ENCODE measurements at places on chromosomes 7 and 10.
A peak's percentile ranks its signal among the peaks of the same experiment; 100 is the strongest.

GRCh38 chr10:61166065-61166464 is 222.1 kb upstream of the RHOBTB1 start:
- DNase-seq = no peak

- DNase-seq = no peak
Observed at GRCh38 chr7:105452085-105452484, 63.4 kb upstream of the SRPK2 start.

DNA sequence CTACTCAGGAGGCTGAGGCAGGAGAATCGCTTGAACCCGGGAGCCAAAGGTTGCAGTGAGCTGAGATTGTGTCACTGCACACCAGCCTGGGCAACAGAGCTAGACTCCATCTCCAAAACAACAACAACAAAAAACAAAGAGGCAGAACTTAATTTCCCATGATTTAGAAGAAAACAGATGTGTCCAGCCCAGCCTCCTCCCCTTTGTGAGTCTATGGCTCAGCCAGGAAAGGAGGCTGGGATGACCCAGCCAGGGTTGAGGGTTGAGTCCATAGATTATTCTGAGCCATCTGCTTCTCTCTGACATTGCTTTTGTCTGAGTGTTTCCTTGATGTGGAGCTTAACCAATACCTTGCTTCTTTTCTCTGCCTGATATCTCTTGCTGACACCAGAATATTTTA is 994.1 kb downstream of the TYW1 start:
- no peak for DNase-seq

GRCh38 chr7:30475580-30475979 is 3.0 kb downstream of the NOD1 start:
- DNase-seq = no peak

DNA sequence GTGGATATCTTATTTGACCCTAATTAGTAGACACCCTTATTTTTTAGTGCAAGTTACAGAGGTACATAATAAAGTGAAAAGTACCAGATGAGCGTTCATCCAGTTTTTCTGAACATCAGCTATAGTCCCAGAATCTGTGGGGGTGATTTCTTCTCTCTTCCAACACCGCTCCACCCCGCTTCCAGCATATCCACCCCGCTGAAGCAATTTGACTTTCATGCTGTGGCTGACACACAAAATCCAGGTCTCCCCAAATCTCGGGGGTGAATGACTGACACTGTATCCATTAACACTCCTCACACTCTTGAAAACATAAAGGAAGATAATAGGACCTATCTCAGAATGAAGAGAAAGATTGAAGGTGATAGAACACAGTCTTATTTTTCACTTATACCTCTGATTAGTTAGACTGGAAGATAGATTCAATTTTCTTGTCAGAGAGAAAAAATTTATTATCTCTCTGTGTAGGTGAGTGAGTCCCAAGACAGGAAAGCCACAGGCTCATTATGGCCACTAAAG is 143.4 kb downstream of the ANLN start:
- no peak for DNase-seq

DNA sequence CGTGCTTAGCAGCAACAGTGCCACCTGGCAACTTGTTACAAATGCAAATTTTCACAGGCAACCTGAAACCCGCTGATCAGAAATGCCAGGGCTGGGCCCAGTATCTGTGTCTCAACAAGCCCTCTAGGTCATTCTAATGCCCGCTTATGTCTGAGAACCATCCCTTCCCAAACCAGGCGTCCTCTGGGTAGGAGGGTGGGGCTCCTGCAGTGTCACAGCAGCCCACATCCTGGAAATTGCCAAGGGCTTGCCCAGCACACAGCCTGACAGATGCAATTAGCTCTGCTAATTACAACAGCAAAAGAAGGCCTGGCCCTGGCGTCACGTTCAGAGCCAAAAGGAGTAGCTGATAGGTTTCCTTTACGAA is 15.9 kb downstream of the ITPRIP start:
- DNase-seq = no peak

DNA sequence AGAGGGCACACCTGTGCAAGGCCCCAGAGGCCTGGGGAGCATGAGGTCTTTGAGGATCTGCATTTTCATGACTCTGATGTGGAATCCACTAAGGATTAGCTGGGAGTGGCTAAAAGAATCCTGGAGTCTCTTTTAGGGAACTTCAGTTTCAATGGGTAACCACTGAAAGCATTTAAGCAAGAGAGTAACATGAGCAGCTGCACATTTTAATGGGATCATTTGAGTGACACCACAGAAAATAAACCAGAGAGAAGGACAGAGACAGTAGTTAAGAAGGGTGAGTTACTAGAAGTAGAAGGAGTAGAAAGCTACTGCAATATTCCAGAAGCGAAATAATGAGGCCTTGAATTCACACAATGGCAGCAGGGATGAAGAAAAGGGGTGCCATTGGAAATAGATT is 5.2 kb downstream of the GOT1 start:
- DNase-seq = no peak

DNA sequence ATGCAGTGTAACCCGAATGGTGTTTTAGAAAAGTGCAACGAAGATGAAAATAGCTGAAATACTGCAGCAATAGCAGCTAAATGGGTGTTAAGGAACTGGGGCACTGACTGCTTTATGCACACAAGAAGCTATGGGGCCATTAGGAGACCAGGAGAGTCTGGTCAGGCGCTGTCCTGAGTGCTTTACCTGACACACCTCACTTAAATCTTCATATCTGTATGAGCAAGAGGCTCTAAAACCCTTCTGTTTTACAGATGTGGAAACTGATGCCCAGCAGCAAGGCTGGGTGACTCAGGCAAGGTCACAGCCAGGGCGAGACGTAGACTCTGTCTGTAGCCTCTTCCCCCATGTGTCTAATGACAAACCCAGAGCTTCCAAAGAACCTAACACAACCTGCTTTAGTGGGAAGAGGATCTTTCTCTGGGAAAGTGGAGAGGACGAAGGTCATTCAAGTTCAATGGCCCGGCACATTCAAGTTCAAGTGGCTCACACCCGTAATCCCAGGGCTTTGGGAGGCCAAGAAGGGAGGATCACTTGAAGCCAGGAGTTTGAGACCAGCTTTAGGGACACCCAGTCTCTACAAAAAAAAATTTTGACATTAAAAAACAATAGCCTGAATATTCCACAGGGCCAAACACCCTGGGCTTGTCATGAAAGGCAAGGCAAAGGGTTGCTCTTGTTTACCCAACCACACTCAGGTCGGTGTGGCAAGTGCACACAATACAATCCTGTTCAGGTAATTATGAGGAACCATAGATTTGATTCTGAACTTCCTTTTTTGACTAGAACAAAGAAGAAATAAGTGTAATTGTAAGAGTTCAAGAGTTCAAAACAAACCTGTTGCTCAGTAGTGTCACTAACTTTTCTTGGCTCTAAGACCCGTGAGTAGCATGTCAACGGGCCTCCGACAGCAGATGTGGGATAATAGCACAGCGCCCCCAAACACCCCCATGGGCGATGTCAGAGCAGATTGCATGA is 53.7 kb upstream of the KLF6 start:
- DNase-seq = no peak

- DNase-seq = no peak
Observed at GRCh38 chr7:137403353-137403695, 59.8 kb upstream of the PTN start.

DNA sequence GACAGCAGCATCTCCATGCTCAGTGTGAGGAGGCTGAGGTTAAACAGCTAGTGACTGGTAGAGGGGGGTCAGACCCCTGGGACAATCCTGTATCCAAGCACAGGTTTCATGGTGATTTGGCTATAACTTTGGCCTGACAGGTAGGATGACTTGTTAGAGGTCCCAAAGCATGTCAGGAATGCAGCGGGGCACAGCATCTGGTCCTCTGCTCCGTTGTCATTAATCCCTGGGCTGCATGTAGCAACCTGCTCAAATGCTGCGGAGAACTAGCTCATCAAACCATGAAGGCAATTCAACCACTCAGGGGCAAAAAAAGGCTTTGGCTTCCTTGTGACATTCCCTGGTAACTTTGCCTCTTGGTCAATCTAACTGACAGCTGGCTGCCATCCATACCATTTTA is 26.8 kb downstream of the WNT2 start:
- no peak for DNase-seq

GRCh38 chr10:63115732-63116383 is 17.3 kb upstream of the NRBF2 start:
- peak; percentile 91 for DNase-seq

- peak; percentile 19 for DNase-seq
Observed at GRCh38 chr10:102951316-102951715, 33.2 kb downstream of the CNNM2 start.

DNA sequence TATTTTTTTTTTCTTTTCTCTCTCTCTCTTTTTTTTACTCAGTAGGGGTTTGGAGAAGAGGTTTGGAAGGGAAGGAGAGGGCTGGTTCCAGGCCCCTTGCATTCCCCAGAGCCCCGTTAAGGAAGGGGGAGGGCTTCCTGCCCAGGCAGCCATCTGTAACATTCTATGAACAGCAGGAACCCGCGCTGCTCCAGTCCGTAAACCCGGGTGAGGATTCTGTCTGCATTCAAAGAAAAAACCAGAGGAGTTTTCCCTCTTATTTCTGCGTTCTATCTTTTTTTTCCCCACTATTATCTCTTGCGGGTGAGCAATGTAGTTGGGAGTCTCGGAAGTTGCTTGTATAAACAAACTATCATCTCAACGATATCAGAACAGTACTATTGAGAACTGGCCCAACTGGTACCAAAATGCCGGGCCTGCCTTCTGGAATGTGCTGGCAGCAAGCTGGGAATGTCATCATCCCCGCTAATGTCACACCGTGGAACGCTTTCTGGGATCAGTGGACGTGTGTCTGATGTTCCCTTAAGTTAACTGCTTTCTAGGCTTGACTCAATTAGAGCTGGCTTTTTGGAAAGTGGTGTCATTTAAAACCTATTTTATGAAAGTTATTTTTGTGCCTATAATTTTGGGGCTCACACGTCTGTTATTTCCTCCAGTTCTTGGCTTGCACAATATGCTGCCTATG is 153.1 kb upstream of the MEOX2 start:
- DNase-seq = peak; percentile 76

- no peak for DNase-seq
Observed at GRCh38 chr7:105917659-105918058, 41.3 kb upstream of the ATXN7L1 start.

- DNase-seq = no peak
Observed at GRCh38 chr7:22776964-22777363, 45.7 kb downstream of the TOMM7 start.

GRCh38 chr10:29304995-29305335 is 16.1 kb downstream of the LYZL1 start:
- DNase-seq = no peak

DNA sequence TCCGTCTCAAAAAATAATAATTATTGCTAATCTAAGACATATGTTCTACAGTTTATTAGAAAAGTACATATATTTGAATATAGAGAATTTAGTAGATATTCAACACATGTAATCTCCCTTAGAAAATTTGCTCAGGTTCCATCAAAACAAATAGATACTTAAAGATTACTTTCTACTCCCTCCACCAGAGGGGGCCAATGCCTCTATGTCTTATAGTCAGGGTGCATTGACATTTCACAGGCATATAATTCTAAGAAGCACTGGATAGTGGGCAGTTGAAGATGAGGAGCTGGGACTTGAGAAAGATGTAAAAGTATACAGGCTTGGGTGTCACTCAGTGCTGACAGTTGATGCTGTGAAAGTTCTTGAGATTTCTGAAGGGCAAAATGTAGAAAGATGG is 301.6 kb upstream of the HPS1 start:
- peak; percentile 11 for DNase-seq

DNA sequence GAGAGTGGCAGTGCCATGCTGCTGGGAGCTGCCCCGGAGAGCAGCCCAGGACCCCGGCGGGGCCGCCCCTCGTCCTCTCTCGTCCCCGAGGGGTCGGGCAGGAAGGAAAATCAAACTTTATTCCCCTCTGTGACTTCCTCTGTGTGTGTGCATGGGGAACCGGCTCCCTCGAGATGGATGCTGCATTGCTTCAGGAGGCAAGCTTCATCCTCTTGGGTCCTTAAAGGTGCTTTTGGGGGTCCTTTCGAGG is 726 bp downstream of the MCU start:
- DNase-seq = no peak

GRCh38 chr7:101399759-101400158 is 37.1 kb downstream of the COL26A1 start:
- DNase-seq = no peak

DNA sequence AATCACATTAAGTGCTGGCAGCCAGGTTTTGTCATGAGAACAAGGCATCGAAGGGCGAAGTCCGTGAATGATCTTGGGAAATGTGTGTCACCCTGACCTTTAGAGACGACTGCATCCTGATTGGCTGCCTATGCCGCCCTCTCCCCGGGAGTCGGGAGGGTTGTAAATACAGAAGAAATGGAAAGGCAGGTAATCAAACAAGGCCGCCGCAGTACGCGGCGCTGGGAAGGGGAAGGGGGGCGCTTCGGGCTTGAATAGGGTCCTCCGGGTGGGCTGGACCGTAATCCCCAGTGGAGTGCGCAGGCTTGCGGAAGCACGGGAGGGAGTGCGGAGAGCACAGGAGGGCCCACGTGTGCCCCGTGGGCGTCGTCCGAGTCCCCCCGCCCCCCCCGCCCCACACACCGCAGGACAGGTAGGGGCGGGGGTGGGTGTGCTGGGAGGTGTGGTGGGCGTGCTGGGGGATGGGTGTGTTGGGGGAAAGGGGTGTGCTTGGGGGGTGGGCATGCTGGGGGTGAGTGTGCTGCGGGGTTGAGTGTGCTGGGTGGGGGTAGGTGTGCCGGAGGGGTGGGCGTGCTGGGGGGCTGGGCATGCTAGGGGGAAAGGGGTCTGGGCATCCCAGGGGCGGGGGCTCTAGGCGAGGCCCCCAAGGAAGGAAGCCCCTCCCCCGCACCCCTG is 169.4 kb downstream of the ARHGAP12 start:
- DNase-seq = no peak
